ENCODE measurements at places on chromosomes 2 and 18.

DNA sequence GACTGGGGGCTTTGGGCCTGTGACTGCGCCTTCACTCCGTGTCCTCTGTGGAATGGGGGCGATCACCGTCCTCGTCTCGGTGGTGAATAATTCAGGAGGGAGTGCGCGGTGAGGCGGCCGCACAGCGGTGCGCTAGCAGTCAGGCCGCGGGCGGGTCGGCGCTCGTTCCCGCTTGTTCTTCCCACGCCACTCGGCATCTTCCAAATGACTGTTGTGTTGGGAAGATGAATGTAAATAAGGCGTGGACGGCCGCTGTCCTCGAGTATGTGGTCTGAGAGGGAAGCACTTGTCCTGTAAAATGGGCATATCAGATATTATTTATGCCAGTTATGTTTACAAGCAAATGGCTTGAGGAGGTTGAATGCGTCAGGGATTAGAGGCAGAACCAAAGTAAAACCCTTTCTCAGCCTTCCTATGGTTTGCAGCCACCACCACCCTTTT lies 608 bp upstream of the VPS4B start:
- peak overlapping the region; percentile 62 for H3K27ac ChIP-seq
- H3K4me1 ChIP-seq = peaks cover 5% of the 10 kb centered on the region
- peak overlapping the region; percentile 80 for H3K4me3 ChIP-seq
- no peaks in the 10 kb centered on the region for H3K27me3 ChIP-seq

GRCh38 chr2:100615471-100615870 lies 52.7 kb downstream of the PDCL3 start:
- no peaks in the 10 kb centered on the region for H3K36me3 ChIP-seq
- no peaks in the 10 kb centered on the region for H3K4me1 ChIP-seq
- DNase-seq = no peak
- peaks cover 1% of the 10 kb centered on the region for H3K27me3 ChIP-seq

GRCh38 chr2:119439574-119440500 lies 8.2 kb downstream of the TMEM37 start:
- no peaks in the 10 kb centered on the region for H3K36me3 ChIP-seq
- no peaks in the 10 kb centered on the region for H3K27me3 ChIP-seq
- H3K4me3 ChIP-seq = no peak overlapping the region

GRCh38 chr2:21443494-21444105 lies 319.8 kb downstream of the TDRD15 start:
- H3K4me3 ChIP-seq = no peak overlapping the region
- DNase-seq = no peak

- no peak overlapping the region for H3K4me3 ChIP-seq
- H3K27ac ChIP-seq = no peak overlapping the region
- H3K4me1 ChIP-seq = no peaks in the 10 kb centered on the region
Observed at GRCh38 chr2:179569831-179570233, 291.6 kb downstream of the ZNF385B start.

- H3K27ac ChIP-seq = no peak overlapping the region
- no peak for DNase-seq
- peaks cover 2% of the 10 kb centered on the region for H3K27me3 ChIP-seq
- H3K4me3 ChIP-seq = no peak overlapping the region
Observed at GRCh38 chr2:66427300-66427699, 7.6 kb upstream of the MEIS1 start.

DNA sequence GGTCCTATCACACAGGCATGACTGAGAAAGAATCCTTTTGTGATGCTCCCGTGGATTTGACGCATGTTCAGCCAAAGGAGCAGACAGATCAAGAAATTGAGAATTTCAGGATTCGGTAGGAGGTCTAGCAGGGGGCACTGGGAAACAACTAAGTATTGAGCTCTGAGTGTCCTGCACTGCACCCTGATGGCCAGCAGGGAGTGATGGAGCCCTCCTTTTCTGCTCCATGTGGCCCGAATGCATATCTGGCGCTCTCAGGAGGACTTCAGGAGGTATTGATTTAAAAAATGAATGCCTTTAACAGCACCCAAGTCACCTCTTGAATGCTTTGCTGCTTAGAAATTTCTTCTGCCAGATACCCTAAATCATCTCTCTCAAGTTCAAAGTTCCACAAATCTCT lies 58.0 kb downstream of the ZNF519 start:
- no peaks in the 10 kb centered on the region for H3K4me1 ChIP-seq
- no peak overlapping the region for H3K27ac ChIP-seq
- H3K4me3 ChIP-seq = no peak overlapping the region

GRCh38 chr2:43041173-43041591 lies 185.2 kb downstream of the ZFP36L2 start:
- peak; percentile 36 for DNase-seq
- peak overlapping the region; percentile 88 for H3K27ac ChIP-seq
- no peaks in the 10 kb centered on the region for H3K36me3 ChIP-seq
- peaks cover 56% of the 10 kb centered on the region for H3K4me1 ChIP-seq

DNA sequence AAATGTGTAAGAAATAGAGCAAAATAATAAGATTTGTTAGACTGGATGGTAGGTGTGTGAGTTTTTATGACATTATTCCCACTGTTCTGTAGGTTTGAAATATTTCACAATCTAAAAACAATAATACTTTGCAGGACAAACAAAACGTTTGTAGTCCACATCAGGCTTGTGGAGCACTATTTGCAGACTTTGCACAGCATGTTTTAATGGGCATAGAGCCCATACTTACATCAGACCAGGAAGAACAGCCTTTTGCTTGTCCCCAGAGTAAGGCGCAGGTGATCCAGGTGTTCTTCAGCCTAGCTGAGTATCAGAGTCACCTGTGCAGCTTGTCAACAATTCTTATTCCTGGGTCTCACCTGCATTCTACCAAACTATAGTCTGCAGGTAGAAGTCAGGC lies 9.1 kb upstream of the STK39 start:
- DNase-seq = no peak
- no peaks in the 10 kb centered on the region for H3K27me3 ChIP-seq
- no peaks in the 10 kb centered on the region for H3K36me3 ChIP-seq
- no peak overlapping the region for H3K27ac ChIP-seq
- H3K4me3 ChIP-seq = no peak overlapping the region
- no peaks in the 10 kb centered on the region for H3K4me1 ChIP-seq

DNA sequence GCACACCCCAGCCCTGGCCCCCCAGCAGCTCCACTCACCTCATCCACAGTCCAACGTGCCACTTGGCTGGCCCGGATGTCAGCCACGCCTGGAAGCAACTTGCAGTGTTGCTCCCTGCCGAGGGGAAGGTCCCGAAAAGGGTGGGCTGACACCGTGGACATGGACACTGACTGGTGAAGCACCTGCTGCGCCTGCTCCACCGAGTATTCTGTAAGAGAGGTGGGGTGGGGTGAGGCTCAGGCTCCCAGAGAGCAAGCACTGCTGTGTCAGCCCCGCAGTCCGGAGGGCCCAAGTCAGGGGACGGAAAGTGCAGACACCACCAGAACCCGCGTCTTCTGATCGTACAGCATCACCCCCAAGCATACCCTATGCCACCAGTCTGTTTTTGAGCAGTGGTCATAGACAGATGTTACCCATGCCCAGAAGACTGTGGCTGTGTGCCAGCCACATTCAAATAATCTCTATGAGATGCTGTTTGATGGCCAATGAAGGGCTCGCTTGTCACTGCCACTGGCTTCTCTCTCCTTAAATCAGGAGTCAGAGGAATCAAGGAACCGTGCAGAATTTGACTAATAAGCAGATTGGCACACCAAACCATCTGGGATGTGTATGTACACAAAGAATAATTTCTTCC lies 74.2 kb upstream of the TMEM200C start:
- H3K27me3 ChIP-seq = no peaks in the 10 kb centered on the region
- no peaks in the 10 kb centered on the region for H3K4me1 ChIP-seq
- no peak for DNase-seq
- H3K36me3 ChIP-seq = no peaks in the 10 kb centered on the region
- H3K27ac ChIP-seq = no peak overlapping the region

- no peak for DNase-seq
- no peak overlapping the region for H3K4me3 ChIP-seq
- no peaks in the 10 kb centered on the region for H3K27me3 ChIP-seq
- no peaks in the 10 kb centered on the region for H3K4me1 ChIP-seq
- peaks cover 6% of the 10 kb centered on the region for H3K36me3 ChIP-seq
- H3K27ac ChIP-seq = no peak overlapping the region
Observed at GRCh38 chr2:18551623-18552022, 8.8 kb downstream of the RDH14 start.

GRCh38 chr2:168633895-168634294 lies 168.5 kb upstream of the NOSTRIN start:
- H3K27me3 ChIP-seq = no peaks in the 10 kb centered on the region
- peaks cover 9% of the 10 kb centered on the region for H3K4me1 ChIP-seq
- no peak overlapping the region for H3K4me3 ChIP-seq
- H3K27ac ChIP-seq = no peak overlapping the region
- H3K36me3 ChIP-seq = no peaks in the 10 kb centered on the region

DNA sequence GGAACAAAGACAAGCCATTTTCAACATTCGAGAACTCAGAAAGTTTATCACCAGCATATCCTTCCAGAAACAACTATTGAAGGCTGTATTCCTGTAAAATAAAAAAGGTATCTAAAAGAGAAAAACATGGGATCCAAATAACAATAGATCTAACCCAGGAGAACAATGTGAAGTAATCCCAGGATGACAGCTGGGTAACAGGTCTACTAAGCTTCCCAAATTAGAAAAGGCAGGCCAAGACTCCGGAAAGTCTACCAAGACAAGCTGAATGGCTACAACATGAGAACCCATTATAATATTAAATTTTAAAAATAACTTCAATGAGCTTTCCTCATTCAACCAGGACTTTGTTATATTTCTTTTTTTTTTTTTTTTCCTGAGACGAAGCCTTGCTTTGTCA lies 6.5 kb downstream of the PIAS2 start:
- H3K27me3 ChIP-seq = no peaks in the 10 kb centered on the region

GRCh38 chr18:4808891-4809290 lies 353.8 kb upstream of the DLGAP1 start:
- H3K36me3 ChIP-seq = no peaks in the 10 kb centered on the region
- H3K4me1 ChIP-seq = no peaks in the 10 kb centered on the region
- DNase-seq = no peak
- H3K4me3 ChIP-seq = no peak overlapping the region

DNA sequence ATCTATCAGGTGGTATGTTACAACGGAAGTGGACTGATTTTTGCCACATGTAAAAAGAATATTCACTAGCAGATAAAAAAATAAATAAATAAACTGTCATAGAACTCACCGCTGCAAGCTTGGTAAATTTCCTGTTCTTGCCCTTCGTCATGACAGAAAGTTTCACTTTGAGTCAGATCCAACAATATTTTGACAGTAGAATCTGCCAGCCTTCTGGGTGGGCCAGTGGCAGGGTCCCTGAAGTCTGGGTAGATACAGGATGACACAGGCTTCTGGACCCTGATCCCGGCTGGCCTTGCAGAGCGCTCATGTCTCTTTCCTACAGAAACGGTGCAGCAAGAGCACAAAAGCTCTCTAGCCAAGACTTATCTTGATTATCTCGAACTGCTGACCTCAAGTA lies 97.8 kb upstream of the PMAIP1 start:
- H3K4me1 ChIP-seq = no peaks in the 10 kb centered on the region
- no peak overlapping the region for H3K27ac ChIP-seq
- no peaks in the 10 kb centered on the region for H3K27me3 ChIP-seq
- no peak for DNase-seq

DNA sequence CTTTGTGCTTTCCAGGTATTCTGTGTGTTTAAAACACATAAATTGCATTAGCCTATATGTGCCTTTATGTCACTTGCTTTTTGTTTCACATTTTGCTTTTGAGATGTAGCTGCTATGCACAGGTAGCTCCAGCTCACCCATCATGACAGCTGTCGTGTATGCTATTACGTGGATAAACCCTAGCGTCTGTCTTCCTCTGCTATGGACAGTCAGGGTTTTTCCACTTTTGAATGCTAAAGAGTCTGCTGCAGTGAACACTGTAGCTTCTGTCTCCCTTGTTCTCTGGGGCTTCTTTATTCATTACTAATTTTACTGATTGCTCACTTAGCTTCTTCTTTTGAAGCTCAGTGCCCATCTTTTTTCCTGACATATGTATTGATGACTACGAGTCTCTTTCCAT lies 24.7 kb upstream of the MBP start:
- DNase-seq = no peak
- no peak overlapping the region for H3K4me3 ChIP-seq
- no peaks in the 10 kb centered on the region for H3K27me3 ChIP-seq

GRCh38 chr2:37154785-37155184 lies 2.0 kb downstream of the EIF2AK2 start:
- peaks cover 2% of the 10 kb centered on the region for H3K36me3 ChIP-seq
- no peak overlapping the region for H3K27ac ChIP-seq
- no peak for DNase-seq
- H3K4me1 ChIP-seq = peaks cover 2% of the 10 kb centered on the region
- no peak overlapping the region for H3K4me3 ChIP-seq

- H3K27ac ChIP-seq = no peak overlapping the region
- H3K27me3 ChIP-seq = no peaks in the 10 kb centered on the region
- H3K4me3 ChIP-seq = no peak overlapping the region
- no peaks in the 10 kb centered on the region for H3K4me1 ChIP-seq
- H3K36me3 ChIP-seq = no peaks in the 10 kb centered on the region
Observed at GRCh38 chr18:23972453-23972852, 42.1 kb upstream of the TTC39C start.

DNA sequence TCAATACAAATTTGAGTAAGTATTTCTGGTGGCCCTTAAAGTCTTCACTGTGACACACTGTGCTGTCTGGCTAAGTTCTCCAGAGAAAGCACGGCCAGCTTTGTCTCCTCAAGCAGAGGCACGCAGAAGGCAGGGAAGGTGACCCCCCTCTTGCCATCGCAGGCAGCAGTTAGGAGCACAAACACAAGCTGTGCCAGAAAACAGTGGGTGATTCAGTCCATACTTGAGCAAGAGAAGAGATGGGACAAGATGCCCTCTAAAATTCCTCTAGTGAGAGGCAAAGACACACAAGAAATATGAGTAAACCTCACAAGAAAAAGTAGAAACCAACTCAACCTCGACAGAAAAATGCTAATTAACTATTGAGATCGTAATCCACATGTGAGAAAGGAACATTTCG lies 9.8 kb downstream of the MCEE start:
- no peaks in the 10 kb centered on the region for H3K4me1 ChIP-seq
- H3K27me3 ChIP-seq = no peaks in the 10 kb centered on the region
- no peak overlapping the region for H3K27ac ChIP-seq
- peaks cover 14% of the 10 kb centered on the region for H3K36me3 ChIP-seq
- DNase-seq = no peak

GRCh38 chr2:71891155-71891554 lies 256.5 kb downstream of the CYP26B1 start:
- no peak for DNase-seq
- no peak overlapping the region for H3K4me3 ChIP-seq
- H3K27me3 ChIP-seq = no peaks in the 10 kb centered on the region
- no peak overlapping the region for H3K27ac ChIP-seq
- peaks cover 7% of the 10 kb centered on the region for H3K4me1 ChIP-seq
- no peaks in the 10 kb centered on the region for H3K36me3 ChIP-seq
